ENCODE measurements at places on chromosomes 13 and 19.

DNA sequence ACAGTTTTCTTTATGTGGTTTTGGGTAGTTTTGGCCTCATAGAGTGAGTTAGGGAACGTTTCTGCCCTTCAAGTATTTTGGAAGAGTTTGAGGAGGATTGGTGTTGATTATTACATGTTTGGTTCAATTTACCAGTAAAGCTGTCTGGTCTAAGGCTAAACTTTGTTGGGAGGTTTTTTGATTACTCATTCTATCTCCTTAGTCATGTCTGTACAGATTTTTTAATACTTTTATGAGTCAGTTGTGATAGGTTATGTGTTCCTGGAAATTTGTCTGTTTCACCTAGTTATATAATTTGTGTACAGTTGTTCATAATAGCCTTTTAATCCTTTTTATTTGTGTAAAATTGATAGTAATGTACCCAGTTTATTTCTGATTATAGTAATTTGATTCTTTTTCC is 20.4 kb downstream of the RNF17 start:
- DNase-seq = no peak

- DNase-seq = no peak
Measured at GRCh38 chr13:50485979-50486935, 357.2 kb downstream of the DLEU7 start.

DNA sequence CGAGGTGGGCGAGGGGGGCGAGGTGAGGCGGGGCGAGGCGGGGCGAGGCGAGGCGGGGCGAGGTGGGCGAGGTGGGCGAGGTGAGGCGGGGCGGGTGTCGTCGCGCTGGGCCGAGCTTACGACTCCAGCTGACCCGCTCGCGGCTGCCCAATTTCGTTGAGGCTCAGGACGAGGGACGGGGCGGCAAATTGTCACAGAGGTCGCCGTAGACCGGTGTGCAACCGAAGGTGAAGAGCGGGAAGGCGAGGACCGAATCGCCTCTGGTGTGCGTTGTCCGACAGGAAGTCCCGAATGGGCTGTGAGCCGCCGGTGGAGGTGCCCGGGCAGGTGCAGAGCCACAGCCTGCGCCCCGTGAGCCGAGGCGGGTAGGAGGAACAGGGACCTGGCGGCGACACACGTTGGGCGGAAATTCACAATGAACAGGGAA is at the start of gene LACC1:
Gene LACC1 (plus strand): TSS at position 150 of the 427 bp plus-strand sequence. CDS start 1,082 bp downstream, outside the sequence.
- peak; percentile 42 for DNase-seq

GRCh38 chr19:48913114-48913889 is 13.2 kb downstream of the NUCB1 start:
- no peak for DNase-seq

DNA sequence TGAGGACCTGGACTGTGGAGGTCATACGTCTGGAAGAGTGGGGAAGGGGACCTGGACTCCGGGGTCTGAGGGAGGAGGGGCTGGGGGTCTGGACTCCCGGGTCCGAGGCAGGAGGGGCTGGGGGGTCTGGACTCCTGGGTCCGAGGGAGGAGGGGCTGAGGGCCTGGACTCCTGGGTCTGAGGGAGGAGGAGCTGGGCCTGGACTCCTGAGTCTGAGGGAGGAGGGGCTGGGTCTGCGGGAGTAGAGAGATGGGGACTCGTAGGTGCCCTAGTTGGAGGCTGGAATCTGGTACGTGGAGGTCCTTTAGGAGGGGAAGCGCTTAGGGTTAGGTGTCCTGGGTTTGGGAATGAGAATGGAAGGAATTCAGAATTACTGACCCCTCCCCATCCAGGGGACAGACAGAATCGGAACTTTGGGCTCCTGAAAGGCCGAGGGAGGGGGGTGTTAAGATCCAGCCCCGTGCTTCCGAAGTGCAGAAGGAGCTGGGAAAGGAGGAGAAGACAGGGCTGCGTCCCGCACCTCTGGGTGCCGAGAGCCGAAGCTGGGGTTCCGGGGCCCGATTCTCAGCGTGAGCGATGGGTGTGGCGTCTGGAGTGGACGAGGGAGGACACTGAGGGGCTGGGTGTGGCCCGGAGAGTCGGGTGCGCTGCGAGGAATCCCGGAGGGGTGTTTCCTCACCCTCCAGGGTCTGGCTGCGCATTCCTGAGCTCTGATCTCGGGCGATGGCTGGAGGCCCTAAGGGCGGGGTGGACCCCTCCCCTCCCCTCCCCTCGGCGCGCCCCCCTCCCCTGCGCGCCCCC is 608 bp downstream of the MYADM start:
- DNase-seq = peak; percentile 16

DNA sequence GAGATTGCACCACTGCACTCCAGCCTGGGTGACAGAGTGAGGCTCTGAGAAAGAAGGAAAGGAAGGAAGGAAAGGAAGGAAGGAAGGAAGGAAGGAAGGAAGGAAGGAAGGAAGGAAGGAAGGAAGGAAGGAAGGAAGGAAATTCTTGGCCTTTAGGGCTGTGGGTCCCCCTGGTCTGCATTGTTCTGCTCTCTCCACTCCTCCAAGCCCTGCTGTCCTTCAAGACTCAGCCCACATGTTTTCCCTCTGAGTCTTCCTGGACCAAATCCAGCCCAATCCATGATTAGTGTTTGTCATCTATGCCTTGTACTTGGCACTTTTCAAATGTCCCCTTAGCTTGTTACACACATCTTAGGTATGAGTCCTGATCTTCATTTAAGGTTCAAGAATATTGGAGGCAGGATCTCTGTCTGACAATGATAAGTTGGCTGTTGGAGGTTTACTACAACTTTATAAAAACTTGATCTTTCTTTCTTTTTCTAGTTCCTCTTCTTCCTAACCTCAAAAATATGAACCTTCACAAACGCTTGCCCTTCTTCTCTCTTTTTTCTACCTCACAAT is 48.8 kb upstream of the INTS6 start:
- DNase-seq = no peak

DNA sequence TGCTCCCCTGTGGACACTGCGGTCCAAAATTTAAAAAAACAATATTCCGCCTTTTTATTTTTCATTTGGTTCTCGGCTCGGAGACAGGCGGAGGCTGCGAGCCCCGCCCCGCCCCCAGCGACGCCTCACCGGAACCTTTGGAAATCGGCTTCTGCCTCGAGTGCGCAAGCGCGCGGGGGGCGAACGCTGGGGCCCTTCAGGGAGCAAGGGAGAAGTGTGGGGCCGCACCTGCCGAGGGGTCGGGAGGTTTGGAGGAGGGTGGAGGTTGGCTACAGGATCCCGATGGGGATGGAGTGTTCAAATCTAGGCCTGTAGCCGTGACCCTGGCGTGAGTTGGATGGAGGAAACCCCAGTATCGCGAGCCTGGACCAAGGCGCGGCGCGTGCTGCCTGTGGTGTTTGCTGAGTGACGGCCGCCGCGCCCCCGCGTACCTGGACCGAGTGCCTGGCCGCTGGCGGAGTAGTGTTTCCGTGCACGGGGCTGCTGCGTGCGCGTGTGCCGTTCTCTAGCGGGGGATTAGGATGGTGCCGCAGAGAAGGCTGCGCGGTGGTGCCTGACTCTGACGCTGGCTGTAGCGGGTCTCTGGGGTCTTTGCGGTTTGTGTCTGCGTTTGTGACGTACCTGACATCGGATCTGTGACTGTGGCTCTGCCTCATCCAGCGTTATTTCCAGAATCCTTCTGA is 565 bp upstream of the ZFP30 start:
- DNase-seq = peak; percentile 94

DNA sequence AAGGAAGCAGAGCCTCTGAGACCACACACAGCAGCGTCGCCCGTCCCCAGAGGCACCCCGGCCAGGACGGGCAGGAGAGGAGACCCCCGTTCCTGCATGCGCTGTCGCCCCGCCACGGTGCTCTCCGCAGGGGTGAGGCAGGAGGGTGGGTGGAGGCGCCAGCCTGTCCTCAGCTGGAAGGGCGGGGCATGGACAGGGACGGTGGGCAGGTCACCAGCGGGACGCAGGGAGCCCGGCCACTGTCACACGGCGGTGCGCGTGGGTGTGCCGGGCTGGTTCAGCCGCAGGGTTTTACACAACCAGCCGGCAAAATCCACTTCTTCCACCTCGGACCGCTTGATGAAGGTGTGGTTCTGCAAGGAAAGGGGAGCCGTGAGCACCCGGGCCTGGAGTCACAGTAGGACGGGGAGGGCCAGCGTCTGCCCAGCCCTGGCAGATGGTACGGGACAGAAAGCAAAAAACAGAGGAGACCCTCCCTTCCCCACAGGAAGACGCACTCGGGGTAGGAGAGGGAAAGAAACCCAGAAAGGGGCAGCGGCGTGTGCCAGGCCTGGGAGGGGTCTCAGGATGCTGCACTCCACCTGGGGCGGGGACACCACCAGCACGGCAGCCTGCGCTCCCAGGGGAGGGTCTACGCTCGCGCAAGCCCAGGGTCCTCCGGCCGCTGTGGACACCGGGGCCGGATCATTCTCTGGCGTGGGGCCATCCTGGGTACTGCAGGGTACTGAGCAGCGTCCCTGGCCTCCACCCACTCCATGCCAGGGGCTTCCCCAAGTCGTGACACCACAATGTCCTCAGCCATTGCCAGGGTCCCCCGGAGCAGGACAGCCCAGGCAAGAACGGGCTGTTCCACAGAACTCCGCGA is 23.9 kb upstream of the ZBTB7A start:
- no peak for DNase-seq

- no peak for DNase-seq
Measured at GRCh38 chr13:45490068-45490467, 25.3 kb downstream of the COG3 start.

DNA sequence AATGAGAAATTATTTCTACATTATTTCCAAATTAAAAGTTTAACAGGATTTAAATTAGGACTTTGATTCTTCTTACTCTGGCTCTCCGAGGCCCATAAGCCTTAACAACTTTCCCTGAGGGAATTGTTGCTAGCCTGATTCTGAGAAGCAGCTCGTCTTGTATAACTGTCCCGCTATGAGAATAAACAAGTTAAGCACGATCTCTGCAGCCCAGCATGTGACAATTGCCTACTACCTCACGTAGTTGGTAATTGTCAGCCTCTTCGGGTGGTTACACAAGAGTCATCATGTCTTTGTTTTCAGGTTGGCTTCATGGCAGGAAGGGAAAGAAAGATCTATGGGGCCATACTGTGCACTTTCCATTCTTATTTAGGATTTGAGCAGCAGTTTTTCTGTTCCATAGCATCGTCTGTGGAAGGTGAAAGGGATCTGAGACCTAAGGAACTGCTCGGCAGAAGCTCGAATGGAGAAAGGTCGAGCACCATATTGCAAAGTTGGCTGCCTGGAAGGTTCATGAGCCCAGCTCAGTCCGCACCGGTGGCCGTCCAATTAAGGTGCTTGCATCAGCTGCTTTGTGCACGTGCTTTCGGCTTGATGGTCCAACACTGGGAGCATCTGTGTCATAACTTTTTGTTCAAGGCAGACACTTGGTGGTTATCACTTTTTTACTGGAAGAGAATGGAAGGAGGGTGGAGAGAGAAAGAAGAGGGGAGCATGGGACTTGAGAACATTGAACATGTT is 1.8 kb upstream of the STARD13 start:
- no peak for DNase-seq

- no peak for DNase-seq
Measured at GRCh38 chr19:46704379-46705076, 12.4 kb downstream of the PRKD2 start.

- peak; percentile 96 for DNase-seq
Measured at GRCh38 chr19:18762125-18763023, 28.7 kb downstream of the COMP start.

DNA sequence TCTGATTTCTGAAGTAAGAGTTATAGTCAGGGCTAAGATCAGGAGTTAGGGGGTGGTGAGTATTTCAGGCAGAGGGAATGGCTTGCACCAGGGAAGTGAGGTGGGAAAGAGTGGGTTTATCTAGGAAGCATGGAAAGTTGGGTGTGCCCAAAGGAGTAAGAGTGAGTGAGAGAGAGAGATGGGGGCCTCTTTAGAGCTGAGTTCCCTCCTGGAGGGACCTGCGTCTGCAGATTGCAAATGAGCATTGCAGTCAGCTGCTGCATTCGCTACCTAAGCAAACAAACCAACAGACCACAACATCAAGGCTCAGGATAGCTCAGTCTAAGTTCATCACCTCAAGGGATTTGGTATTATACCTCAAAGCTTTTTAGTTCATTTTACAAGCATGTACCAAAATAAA is 405.8 kb downstream of the FGF9 start:
- DNase-seq = peak; percentile 59

DNA sequence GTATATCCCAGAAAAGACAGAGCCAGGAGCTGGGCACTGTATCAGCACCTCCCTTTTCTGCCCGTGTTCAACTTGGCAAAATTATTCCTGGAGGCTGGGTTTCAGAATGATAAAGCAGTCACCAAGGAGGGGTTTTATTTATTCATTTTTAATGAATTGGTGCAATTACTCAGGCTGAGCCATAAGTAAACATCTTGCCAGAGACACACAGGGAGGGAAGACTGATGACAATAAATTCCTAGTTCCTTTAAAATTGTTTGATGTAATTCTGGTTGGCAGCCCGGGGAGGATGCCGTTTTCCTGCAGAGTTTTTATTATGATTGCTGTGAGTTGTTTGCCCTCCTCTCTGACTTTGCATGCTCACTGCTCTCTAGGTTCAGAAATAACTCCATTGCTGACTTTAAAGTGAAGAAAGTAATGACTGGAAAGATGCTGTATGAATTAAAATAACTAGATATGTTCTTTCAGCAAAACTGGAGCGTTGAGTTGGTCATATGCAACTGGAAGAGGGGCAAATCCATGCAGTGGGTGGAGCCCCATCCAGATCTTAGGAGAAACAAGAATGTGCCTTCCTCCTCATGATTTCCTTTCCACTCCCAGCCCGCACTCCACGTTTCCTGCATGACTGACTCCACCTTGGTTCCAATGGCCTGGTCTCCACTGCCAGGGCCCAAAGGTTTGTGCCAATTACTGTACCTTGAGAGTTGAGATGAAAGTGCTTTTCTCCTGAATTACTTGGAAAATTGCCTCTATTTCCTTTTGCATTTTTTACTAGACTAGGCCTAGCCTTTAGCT is 182.1 kb downstream of the RFC3 start:
- DNase-seq = peak; percentile 22

GRCh38 chr19:51203916-51204315 is 21.0 kb upstream of the CD33 start:
- DNase-seq = no peak

DNA sequence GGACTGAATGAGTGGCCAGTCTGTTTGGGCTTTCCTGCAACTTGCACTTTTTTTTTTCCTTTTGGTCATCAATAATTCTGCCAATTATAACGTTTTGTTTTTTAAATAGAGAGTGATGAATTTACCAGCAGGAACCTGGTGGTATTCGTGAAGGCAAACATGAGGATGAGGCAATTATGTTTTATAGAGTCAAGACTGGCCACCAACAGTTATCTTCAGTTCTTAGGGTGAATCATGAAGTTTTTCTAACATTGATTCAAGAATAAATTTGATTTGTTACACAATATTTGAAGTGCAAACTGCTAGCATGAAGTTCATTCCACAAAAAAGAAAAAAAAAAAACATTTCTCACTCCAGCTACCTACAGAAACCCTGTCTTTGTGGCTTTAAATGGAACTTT is 244.5 kb downstream of the SPRY2 start:
- DNase-seq = no peak

DNA sequence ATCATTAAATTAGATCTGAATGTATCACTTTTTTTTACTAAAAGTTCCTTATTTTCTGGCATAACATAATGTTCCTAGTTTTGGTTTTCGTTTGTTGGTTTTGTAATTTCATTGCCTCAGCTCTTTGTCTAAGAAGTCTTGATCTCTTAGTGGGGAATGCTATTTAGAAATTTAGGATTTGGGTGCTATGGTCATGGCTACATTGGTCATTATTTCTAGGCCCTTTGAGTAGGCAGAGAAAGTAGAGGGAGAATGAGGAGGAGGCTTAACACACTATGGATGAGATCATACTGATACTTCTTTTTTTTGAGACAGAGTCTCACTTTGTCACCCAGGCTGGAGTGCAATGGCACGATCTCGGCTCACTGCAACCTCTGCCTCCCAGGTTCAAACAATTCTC is 41.8 kb downstream of the PIBF1 start:
- no peak for DNase-seq

- peak; percentile 79 for DNase-seq
Measured at GRCh38 chr19:47225746-47226425, 5.1 kb downstream of the BBC3 start.

GRCh38 chr13:31540281-31540680 is 199.0 kb upstream of the RXFP2 start:
- DNase-seq = no peak
